ENCODE measurements at places on chromosomes 16 and 17.

GRCh38 chr17:12406623-12407215 is 259.0 kb upstream of the MYOCD start:
- no peak for DNase-seq

DNA sequence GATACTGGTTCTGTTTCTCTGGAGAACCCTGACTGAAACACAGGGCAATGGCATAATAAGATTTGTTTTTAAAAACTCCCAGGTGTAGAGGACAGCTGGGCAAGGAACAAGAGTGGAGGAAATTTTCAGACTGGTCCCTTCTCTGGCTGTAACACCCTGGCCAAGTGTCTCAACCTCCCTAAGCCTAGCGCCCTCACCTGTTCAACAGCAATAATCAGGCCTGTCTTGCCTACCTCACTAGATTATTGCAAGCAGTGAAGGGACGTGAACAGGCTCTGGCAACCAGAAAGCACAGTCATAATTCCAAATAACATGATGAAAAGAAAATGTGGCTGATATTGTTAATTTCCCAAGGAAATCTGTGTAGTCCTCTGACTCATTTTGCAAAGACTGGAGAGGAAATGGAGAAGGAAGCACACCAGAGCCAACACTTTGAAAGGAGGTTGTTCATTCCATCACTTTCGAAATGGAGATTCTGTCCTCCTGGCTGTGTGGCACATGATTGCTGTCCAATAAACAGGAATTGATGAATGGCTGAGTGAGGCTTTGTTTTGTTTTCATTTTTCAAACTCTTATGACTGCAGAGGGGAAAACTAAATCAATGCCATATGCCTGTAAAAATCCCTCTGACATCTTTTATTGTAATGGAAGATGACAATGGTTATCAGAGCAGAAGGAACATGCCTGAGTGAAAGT is 87.5 kb upstream of the HLF start:
- no peak for DNase-seq

GRCh38 chr17:47731396-47731795 is 1.6 kb upstream of the TBX21 start:
- no peak for DNase-seq

GRCh38 chr16:16154281-16154951 is 68.9 kb downstream of the ABCC6 start:
- DNase-seq: no peak

DNA sequence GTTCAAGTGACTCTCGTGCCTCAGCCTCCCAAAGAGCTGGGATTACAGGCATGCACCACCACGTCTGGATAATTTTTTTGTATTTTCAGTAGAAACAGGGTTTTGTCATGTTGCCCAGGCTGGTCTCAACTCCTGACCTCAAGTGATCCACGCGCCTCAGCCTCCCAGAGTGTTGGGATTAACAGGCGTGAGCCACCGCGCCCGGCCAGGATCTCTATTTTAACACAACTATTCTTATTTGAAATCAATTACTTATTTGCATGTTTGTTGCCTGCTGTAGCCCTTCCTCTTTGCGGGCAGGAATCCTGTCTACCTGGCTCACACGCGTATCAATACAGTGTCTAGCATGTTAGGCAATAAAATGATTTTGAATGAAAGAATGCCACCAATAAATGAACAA is 818 bp upstream of the CNEP1R1 start:
- DNase-seq: no peak

GRCh38 chr17:14805348-14805747 is 459.8 kb downstream of the PMP22 start:
- DNase-seq: no peak

- DNase-seq: no peak
Measured at GRCh38 chr17:14452856-14453255, 152.0 kb downstream of the HS3ST3B1 start.

DNA sequence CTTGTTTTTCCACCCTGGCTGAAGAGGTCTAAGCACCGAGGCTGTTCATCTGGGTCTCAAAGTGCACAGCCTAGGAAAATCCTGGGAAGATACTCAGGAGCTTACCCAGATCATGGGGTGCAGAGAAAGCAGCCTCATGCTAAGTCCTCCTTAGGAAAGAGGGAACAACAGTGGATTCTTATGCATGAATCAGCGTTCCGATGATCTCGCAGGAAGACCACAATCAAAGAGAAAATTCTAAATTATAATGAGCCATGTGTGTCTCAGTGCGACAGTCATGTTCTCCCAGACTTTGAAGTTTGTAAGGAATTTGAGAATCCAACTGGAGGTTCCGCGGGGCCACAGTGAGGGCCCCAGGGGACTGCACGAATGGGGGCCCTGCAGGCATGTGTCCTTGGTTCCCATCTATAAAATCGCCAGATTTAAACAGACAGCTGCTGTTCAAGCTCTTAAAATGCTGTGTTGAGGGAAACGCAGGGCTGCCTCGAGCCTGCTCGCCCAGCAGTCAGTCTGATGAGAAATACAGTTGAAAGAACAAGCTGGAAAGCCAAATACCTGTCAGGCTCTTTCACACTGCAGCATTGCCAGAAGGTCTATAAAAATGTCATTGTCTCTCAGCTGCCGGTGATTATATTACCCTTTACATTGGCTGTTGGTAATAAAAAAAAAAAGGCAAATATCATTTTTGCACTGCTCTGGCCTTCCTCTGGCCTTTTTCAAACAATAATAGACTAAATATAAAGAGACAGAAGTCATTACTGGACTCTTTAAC is 152.1 kb downstream of the PMP22 start:
- no peak for DNase-seq

- no peak for DNase-seq
Measured at GRCh38 chr16:22624800-22625533, 114.3 kb downstream of the NPIPB5 start.

GRCh38 chr16:13143551-13143950 is 242.2 kb downstream of the SHISA9 start:
- no peak for DNase-seq

GRCh38 chr16:8892101-8892575 is 10.0 kb downstream of the LITAFD start:
- peak; percentile 13 for DNase-seq

GRCh38 chr17:199806-200545 is 18.5 kb upstream of the DOC2B start:
- no peak for DNase-seq

DNA sequence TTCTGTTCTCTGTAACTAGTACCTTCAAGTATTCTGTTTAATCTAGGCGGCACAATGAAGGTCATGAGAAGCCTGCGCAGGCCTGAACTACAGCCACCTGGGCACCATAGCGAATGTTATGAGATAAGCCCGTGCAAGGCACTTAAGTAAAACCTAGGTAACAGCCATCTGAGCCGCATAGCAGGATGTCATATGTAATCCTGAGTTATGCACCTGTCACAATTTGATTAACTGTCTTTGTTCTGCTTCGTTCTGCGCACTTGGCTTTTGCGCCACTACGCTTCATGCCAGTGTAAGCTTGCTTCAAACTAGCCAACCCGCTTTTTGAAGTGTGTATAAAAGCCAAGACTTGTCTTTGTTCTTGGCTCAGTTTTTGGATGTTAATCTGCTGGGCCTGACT is 449.8 kb downstream of the KCNJ18 start:
- DNase-seq: no peak

- DNase-seq: no peak
Measured at GRCh38 chr17:70535986-70536385, 366.7 kb downstream of the KCNJ2 start.

- no peak for DNase-seq
Measured at GRCh38 chr17:58309918-58310259, 18.7 kb downstream of the TSPOAP1 start.
